ENCODE measurements at places on chromosomes 11 and 22.

DNA sequence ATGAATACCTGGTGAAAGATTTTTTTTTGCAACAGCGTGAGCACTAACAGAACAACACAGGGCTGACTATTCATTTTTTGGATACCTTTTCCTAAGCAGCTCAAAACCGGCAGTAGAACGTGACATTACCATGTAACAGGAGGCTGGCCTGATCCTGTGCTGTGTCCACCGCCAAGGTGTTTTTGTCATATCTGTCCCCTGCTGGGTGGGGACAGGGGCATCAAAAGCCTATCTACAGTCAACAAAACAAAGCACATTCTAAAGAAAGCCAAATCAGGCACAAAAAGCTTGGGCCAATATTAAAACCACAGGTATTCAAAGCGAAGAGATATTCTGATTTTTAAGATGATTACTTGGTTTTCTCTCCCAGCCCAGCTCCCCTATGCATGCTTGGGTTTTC, 151.2 kb downstream of the LRRC4C start:
- no peak for DNase-seq

DNA sequence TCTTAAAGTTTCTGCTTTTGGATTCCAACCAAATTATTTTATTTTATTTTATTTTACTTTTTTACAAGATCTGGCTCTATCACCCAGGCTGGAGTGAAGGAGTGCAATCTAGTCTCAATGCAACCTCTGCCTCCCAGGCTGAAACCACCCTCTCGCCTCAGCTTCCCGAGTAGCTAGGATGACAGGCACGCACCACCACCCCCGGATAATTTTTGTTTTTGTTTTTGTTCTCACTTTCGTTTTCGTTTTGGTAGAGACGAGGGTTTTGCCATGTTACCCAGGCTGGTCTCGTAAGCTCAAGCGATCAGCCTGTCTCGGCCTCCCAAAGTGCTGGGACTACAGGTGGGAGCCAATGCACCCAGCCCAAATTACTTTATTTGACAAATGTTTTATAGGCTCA, 219.8 kb downstream of the ETS1 start:
- DNase-seq: no peak

GRCh38 chr11:67614730-67615714, 8.3 kb downstream of the NDUFV1 start:
- peak; percentile 39 for DNase-seq

DNA sequence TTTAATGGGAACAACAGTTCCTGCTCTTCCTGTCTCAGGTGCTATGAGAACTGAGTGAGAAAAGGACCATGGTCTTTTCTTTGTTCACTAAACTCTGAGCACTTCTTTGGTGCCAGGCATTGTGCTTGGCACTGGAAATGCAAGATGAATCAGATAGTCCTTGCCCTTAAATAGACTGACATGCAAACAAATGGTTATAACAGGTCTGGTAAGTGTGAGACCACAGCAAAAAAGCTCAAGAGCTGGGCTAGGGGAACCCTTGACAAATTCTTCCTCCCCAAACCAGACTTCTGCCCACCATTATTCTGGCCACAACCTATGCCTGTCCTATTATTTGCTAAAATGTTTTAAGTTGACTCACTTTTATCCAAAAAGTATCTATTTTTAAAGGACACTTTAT, 5.1 kb downstream of the SLC43A3 start:
- DNase-seq: no peak

DNA sequence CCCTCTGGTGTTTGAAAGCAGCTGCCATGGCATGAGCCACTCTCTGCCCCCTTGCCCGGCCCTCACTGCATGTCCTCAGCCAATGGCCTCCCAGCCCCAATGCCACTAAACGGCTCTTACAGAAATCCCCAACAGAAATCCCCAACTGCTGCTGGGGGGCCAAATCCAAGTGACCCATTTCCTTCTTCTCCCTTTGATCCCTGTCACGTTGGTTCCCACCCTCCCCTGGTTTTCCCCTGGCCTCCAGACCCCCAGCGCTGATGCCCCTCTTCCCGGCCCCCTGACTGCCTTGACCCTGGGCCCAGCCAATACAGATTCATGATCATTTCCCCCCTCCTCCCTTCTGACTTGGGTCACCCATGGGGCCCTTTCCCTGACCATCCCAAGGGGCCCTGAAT, 30.9 kb downstream of the IGLL1 start:
- no peak for DNase-seq

GRCh38 chr11:24163146-24163545, 333.7 kb upstream of the LUZP2 start:
- no peak for DNase-seq

- DNase-seq: no peak
These were observed 538.1 kb upstream of the API5 start for GRCh38 chr11:42773729-42774128.
